C1 segment of cervical spinal cord (tissue), 14 donors: ENCODE measurements at places on chromosomes 4 and X.

DNA sequence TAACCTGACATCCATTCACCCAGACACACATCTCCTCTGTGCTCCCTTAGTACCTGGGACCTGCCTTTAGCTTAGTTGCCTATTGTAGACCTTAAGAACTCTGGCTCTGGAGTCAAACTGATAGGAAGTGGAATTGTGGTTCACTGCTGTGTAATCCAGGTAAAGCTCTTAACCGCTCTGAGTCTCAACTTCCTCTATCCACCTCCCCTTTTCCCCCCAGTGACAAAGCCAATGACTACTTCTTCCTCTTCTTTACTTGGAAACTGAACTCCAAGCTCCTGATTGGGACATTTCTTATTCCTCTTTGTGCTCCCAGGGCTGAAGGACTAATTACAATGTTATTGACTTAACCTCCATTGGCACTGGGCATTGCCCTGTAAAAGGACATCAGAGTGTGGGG lies 94.1 kb downstream of the DRD5 start:
- DNase-seq = no peak

- DNase-seq = no peak
Measured at GRCh38 chr4:54586320-54586955, 71.3 kb upstream of the KIT start.

GRCh38 chr4:4506961-4507360 lies 34.9 kb downstream of the STX18 start:
- no peak for DNase-seq

DNA sequence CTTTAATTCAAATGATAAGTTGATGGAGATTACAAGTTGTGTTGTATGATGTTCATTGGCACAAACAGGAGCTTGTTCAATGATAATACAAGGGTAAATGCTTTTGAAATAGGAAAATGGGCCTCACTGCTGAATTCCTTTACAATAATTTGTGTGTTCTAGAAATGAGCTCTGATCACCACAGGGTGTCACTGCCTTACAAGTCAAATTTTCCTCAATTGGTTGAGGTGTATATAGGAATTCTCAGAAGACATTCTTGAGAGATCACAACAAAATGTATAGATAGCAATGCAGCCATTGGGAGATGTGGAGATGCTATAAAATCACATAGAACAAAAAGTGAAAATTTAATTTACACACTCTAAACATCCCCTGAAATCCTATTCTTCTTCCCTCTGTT lies 49.6 kb downstream of the KLF8 start:
- no peak for DNase-seq
